ENCODE measurements at places on chromosomes 12 and 14.

GRCh38 chr12:10212739-10213131 is at the start of gene GABARAPL1:
Gene GABARAPL1 (plus strand): TSS chr12:10212877. CDS start chr12:10213130, 253 bp downstream.
- DNase-seq = no peak

GRCh38 chr14:32190673-32191072 is 11.2 kb upstream of the RNU6-7 start:
- DNase-seq = no peak

GRCh38 chr12:49644620-49644994 is 21.2 kb downstream of the PRPF40B start:
- DNase-seq = peak; percentile 88

DNA sequence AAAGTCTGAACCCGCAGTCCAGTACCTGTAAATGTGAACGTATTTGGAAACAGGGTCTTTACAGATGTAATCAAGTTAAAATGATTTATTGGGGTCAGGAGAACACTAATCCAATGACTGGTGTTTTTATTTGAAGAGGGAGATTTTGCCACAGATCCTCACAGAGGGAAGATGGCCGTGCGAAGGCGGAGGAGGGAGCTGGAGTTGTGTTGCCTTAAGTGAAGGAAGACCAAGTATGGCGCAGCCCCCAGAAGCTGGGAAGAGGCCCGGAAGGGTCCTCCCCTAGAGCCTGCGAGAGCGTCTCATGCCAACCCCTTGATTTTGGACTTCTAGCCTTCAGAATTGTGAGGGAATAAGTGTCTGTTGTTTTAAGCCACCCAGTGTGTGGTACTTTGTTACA is 102.8 kb upstream of the NUDT4 start:
- no peak for DNase-seq

GRCh38 chr14:76282581-76282980 is 93.4 kb upstream of the ESRRB start:
- DNase-seq = no peak

DNA sequence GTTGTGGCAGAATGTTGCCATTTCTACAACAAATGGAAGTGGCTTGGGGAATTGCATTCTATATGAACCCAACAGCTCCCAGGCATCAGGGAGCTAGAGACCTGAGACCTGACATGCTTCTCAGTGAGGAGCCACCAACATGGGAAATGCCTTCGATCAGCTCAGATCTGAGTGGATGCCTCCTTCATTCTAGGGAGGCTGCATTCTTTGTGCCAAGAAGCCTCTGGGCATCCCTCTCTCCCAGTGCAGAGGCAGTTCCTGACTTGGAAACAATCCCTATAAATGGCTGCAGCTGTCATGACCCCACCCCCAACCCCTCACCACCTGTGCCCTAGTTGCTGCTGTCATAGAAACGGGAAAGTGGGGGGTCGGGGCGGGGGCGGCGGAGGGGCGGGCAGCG is 196.3 kb downstream of the PPM1H start:
- no peak for DNase-seq

GRCh38 chr14:88305528-88306322 is 17.3 kb downstream of the KCNK10 start:
- no peak for DNase-seq

- DNase-seq = no peak
These were observed 198.1 kb upstream of the LRIG3 start for GRCh38 chr12:59118356-59118755.

DNA sequence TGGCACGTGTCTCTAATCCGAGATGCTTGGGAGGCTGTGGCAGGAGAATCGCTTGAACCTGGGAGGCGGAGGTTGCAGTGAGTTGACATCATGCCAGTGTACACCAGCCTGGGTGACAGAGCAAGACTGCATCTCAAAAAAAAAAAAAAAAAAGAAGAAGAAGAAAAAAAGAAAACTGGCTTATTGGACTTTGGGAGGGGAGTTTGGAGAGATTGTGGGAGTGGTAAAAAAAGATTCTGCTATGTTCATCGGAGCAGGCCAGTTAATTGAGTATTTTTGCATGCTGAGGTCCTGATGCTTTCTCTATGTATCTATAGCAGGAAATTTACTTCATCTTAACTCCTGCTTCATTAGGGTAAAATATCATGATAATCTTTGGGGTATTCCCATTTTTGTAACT is 11.6 kb downstream of the CNOT2 start:
- DNase-seq = no peak

DNA sequence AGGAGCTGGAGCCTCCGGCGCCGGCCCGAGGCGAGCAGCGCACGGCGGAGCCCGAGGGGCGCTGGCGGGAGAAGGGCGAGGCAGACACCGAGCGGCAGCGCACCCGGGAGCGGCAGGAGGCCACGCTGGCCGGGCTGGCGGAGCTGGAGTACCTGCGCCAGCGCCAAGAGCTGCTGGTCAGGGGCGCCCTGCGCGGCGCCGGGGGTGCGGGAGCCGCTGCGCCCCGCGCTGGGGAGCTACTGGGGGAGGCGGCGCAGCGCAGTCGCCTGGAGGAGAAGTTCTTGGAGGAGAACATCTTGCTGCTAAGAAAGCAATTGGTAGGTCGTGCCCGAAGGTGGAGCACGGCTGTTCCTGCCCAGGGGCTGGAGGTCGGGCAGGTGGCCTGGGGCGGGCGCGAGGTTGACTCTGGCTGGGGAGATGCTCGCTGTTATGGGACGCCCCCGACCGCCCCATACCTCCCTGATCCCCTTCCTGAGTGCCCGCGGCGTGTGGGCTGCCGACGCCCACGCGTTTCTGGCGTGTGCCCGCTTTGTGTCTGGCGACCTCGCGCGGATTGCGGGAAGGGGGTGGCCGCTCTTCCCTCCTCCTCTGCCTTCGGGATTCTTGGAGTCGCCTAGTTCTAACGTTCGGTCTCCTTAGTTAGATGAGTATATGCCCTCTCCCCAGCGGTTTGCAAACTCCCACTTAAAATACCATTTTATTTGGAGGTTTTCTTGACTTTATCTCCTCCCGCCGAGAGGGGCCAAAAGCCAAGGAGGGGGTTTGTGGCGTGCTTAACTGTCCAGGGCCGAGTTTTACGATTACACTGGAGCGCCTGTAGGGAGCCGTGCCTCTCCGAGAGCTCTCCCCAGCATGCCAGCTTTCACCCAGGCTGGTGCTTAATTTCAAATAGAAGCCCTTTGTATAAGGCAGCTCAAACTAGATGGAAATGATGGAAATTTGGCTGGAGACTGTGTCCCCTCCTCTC is 752 bp downstream of the DACT1 start:
- DNase-seq = peak; percentile 66

GRCh38 chr14:90903101-90903500 is 86.9 kb upstream of the TTC7B start:
- peak; percentile 75 for DNase-seq

GRCh38 chr14:24298892-24299254 is 707 bp downstream of the DHRS1 start:
- no peak for DNase-seq

DNA sequence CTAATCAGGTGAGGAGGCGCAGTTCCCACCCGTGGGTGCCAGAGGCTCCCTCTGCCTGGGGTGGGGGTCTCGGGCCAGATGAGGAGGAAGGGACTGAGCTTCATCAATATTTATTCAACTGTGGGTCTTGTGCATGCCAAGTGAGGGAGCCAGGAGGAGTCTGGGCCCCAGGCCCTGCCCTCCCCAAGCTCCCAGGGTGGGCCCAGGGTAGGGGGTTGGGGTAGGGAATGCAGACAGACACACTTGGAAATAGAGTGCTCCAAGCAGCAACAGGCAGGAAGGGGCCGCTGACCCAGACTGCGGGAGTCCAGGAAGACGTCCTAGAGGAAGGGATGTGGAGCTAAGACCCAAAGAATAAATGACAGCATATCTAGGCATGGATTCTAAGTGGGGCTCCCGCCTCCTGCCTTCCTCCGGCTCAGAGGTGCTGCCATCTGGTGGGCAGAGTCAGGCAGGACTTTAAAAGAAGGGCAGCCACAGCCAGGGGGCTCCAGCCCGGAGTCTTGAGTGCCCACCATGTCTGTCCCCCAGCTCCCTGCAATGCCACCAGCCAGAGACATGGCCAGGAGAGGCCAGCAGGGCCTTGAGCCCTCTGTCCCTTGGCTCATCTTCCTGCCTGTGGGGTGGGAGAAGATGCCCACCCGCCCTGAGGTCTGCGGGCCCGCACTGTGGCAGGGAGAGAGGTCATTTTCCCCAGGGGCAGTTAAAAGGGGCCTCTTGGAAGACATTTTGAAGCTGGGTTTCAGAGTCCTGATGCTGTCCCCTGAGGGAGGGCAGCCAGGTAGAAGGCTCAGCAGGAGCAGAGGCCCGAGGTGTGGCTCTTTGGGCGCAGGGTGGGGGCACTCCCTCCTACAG is 70.1 kb downstream of the PHETA1 start:
- peak; percentile 80 for DNase-seq

- no peak for DNase-seq
These were observed 131.8 kb upstream of the CPSF6 start for GRCh38 chr12:69107541-69107940.

- DNase-seq = no peak
These were observed 27.9 kb upstream of the PTPRR start for GRCh38 chr12:70948236-70948975.

DNA sequence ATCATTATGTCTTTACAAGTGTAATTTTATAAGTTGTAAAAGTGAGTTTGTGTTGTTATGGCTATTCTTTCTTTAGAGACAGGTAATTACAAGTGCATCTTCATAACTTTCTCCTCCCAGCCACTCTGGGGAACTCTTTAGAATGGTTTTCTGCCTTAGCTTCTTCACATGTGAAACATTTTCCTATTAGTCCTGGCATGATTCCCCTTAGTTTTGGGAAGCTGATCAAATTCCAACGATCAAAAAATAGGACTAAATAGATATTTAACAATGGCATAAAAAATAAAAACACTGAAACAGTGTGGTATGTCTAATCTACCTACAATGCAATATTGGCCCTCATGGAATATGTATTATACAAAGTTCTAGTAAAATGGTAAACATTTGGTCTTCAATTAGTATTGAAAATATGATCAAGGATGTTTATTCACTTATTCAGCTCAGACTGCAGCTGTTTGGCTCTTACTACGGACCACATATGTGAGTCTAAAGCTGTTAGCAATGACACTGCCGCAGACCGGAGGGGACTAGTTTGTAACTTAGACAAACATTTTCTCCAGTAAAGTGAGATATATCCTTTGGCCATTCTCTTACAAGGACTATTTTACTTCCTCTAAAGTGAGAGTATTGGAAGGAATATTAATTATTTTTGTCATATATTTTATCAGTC is 890.8 kb upstream of the USP15 start:
- DNase-seq = no peak

DNA sequence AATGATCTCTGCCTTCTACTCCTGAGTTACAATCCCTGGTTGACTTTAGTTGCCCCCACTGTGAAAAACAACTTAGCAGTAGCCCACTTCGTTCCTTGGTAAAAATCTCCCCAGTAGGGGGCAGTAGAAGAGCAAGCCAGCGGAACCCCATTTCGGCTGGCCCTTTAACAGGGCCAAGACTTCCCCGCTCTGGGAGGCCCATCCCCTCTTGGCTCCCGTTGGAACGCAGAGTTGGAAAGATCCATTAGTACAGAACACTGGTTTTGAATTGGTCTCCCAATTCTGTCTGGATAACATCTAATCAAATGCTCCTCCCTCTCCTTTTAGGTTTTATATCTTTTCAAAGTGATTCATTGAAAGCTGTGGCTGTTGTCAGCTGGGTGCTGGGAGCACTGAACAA is 1133.3 kb downstream of the BCL11B start:
- DNase-seq = peak; percentile 50

DNA sequence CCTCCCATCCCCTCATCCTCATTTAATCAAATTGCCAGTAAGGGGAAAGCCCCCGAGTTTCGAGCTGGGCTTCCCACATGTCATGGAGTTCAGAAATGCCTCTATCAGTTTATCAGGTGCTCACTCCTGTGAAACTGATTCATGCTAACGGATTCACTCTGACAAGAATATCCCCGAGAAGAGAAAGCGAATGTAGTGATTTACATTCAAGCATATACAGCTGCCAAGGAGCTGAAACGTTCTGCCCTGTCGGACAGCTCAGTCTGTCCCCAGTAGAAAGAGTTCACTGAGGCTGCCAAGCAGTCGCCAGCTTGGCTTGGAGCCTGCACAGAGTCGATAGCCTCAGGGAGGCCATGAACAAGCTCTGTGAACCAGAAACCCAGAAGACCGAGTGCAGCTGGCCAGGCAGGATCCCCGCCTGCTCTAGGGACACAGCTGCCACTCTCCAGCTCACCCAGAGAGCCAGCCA is 88.4 kb downstream of the TMCC3 start:
- peak; percentile 23 for DNase-seq

DNA sequence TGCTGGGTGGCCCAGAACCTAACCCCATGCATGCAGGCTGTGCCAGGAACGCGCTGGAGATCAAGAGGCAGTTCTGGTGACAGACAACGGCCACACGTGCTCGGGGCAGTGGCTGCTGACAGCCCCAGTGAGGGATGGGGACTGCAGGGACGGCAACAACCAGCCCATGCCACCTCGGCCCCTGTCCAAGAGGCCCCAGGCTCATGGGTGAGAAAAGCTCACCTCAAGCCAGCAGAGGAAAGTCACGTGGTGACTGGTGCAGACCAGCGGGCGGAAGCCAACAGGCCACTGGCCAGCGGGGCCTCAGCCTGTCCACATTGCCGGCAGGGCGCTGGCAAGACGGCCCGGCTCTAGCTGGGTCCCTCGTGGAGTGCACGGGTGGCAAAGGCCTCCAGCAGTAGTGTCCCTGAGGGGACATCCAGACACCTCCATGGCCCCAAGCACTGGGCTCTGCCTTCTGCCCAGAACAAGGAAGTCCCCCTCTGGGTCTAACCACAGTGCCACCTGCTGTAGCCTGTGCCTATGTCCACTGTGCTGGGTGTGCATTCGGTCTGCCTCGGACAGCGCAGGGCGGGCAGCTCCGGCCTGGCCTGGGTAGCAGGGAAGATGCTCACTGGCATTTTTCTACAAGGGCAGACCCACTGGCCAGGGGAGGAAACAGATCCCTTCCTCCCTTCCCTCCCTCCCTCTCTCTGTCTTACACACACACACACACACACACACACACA is 134.1 kb downstream of the NCOR2 start:
- no peak for DNase-seq

- DNase-seq = no peak
These were observed 116.7 kb downstream of the BEGAIN start for GRCh38 chr14:100470523-100470897.

GRCh38 chr12:12912711-12913110 is 21.3 kb downstream of the GPRC5A start:
- no peak for DNase-seq

DNA sequence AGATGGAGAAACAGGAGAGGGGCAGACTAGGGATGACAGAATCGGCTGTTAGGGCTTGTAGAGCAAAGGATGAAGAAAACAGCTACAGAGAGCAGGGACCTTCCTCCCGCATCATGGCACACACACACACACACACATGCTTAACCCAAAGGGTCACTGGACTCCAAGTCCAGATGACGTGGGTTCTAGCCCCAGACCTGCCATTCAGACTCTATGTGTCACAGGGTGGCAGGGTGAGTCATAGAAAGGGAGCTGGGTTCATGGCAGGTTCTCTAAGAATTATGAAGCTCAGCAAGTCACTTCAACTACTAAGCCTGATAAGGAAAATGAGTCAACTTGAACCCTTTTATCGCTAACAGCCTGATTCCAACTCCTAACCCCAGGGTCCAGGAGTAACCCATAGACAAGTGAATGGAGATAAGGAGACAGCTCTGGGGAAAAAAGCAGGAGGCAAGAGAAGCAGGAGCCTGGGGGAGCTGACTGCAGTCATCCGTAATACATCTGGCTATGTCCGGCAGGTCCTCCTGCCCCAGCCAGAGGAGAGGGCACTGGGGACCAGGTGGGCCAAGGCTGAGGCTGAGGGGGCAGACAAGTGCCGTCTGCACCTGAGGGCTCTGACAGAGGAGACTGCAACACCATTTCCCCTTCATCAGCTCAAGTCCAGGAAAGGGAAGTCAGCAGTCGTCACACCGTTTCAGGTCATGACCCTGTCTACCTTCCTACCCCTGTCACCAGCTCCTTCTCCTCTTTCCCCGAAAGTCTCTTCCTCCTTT is 3.6 kb upstream of the TNFRSF1A start:
- DNase-seq = no peak
